Brain (organoid and tissue), 16 donors: ENCODE measurements at places on chromosomes 5 and 9. TPM values are rescaled to one million over a fixed set of nuclear protein-coding genes. Genes with fewer than 3 reads are reported as not detected.

Gene SIL1
- 25.8 TPM for polyA plus RNA-seq

Gene RBM18
- 25.6 TPM for polyA plus RNA-seq

Gene FAM221B
- not detected for polyA plus RNA-seq

- no peak for DNase-seq
Measured at GRCh38 chr5:77194762-77195161, 15.7 kb upstream of the PDE8B start.

Gene PRRX2
- polyA plus RNA-seq = 0.51 TPM

Gene PCSK1
- 56.3 TPM for polyA plus RNA-seq

DNA sequence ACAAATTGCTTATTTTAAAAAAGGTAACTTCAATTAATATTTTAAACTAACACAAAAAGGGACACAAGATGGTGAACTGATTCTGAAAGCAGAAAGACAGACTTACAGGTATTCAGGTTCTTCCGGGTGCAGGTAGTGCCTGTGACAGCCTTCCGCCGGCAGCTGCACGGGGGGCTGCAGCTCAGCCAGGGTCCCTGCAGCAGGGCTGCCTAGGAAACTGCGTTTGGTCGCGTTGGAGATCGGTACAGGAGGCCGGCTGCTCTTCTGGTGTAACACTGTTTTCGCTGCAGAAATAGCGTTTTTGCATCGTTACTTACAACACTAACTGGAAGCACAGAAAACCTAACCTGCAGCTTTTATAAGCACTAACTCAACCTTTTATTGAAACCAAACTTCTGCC, 80.0 kb downstream of the CAMSAP1 start:
- DNase-seq = no peak

Gene LHX3
- 1.6 TPM for polyA plus RNA-seq

Gene PROB1
- 1.7 TPM for polyA plus RNA-seq

Gene AJM1
- 10.5 TPM for polyA plus RNA-seq

Gene CACNA1B
- 13.6 TPM for polyA plus RNA-seq

Gene TOR2A
- polyA plus RNA-seq = 22.1 TPM

Gene ABHD17B
- polyA plus RNA-seq = 31.5 TPM

Gene C5orf58
- not detected for polyA plus RNA-seq

Gene RASEF
- polyA plus RNA-seq = 3.4 TPM

DNA sequence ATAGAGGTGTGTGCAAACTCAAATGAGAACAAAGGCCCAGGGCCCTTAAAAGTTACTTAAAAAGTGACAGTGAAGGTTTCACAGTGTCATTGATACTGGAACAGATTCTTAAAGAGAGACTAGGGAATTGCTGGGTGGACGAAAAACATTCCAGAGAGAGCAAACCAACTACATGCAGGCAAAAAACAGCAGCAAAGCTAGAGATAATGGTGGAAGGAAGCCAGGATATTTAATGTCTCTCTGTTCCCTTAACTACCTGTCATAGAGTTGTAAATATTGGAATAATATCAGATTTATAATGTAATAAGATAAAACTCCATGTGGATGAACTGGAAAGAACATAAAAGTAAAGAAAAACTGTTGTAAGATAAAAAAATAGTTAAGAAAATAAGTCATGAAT, 508.6 kb downstream of the TAF11L14 start:
- DNase-seq = no peak

GRCh38 chr5:37520811-37521210, 141.7 kb downstream of the WDR70 start:
- no peak for DNase-seq

DNA sequence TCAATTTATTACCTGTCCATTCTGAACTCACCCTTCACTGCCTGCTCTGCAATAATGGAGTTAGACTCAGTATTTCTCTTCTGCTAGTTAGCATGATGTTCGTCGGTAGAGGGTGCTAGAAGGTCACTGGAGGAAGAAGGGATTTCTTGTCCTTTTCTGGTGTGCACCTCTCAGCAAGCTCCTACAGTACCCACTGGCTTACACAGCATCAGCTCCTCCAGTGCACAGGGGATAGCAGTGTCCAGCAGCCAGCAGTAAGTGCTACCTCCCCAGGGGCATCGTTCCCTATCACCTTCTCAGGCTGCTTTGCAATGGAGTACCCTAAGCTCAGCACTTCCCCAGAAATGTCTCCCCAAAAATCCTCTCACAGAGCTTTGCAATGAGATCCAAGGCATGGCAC, 45.9 kb upstream of the APC start:
- DNase-seq = no peak

GRCh38 chr9:73151653-73152542, at the start of gene ANXA1:
TSS of gene ANXA1 (plus strand) at chr9:73151865. CDS start at chr9:73158536, 6,671 bp downstream.
- DNase-seq = no peak

DNA sequence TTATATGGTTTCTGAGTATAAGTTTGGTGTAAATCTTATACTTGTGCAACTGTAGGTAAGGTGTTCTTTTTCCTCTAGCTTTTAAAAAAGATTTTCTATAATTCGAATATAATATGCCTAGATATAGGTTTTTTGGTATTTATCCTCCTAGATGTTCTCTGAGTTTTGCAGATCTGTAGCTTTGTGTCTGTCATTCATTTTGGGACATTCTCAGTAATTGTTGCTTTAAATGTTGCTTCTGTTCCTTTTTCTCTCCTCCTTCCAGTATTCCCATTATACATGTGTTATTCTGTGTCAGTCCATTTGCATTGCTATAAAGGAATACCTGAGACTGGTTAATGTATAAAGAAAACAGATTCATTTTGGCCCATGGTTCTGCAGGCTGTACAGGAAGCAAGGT, 33.7 kb downstream of the LURAP1L start:
- DNase-seq = no peak

- no peak for DNase-seq
Measured at GRCh38 chr5:156825688-156826087, 24.4 kb upstream of the PPP1R2B start.

Gene ORM2
- 0.49 TPM for polyA plus RNA-seq

- DNase-seq = no peak
Measured at GRCh38 chr5:56229111-56229510, 4.0 kb downstream of the ANKRD55 start.

DNA sequence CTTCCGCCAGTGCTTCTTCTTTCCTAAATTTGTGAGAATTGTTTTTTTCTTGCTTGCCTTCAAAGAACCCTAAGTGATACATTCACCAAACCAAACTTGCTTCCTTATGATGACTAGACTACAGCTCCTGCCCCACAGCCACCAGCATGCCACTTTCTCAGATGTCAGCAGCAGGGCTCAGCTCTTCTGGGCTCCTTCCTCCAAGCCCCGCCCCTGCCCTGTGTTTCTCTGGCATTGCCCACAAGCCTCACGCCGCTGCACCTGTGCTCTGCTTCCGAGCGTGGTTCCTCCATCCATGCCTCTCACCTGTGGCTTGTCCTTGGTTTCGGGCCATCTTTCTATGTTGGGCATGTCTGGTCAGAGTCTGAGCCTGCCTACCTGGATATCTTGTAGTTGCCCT, 10.6 kb downstream of the UNC5A start:
- no peak for DNase-seq
